NCI-H2081 treated with DMSO at 0.1 percent for 48 hours (cell line): ENCODE measurements at places on chromosomes 12 and 14.
A peak's percentile ranks its signal among the peaks of the same experiment; 100 is the strongest.

- no peak for DNase-seq
Measured at GRCh38 chr14:58941629-58942028, 246.8 kb upstream of the DAAM1 start.

DNA sequence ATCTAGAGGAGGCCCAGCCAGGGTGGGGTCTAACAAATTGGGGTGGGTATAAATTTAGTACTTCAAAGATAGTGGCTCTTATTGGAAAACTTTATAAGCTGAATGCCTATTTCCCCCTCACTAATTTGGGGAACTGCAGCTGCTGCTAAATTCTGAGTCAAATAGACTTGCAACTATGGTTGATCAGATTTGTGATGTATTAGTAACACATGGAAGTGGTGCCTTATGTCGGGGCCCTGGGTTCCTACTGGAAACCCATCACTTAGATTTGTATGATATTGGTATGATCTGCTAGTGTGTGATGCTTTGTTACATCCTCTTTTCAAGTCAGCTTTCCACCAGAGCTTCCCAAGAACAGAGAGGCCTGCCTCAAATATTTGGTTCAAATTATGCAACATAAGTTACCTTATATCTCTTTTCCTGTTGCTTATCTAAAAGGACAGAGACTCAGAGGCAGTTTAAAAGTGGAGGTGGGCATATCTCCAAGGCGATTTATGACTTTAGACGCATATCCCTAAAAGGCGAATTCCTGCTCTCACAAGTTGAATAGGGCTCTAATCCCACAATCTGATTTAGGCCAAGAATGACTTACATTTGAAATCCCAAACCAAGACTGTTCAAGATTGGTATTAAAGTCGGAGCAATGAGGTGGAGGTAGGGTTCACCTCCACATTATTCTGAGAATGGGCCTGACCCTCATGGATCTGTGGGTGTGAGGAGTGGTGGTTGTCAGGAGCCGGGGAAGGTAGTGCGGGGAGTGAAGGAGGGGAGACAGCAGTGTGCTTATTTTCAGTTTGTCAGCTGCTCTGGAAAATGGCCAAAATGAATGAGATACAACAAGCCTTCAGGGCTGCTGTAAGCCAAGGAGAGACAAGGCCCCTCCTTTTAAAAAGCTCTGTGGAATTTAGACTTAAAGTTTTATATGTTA lies 425.8 kb downstream of the RAD51B start:
- no peak for DNase-seq

- no peak for DNase-seq
Measured at GRCh38 chr12:106234449-106234848, 13.4 kb downstream of the CKAP4 start.

- DNase-seq = no peak
Measured at GRCh38 chr12:54051026-54051842, 2.4 kb upstream of the HOXC4 start.

DNA sequence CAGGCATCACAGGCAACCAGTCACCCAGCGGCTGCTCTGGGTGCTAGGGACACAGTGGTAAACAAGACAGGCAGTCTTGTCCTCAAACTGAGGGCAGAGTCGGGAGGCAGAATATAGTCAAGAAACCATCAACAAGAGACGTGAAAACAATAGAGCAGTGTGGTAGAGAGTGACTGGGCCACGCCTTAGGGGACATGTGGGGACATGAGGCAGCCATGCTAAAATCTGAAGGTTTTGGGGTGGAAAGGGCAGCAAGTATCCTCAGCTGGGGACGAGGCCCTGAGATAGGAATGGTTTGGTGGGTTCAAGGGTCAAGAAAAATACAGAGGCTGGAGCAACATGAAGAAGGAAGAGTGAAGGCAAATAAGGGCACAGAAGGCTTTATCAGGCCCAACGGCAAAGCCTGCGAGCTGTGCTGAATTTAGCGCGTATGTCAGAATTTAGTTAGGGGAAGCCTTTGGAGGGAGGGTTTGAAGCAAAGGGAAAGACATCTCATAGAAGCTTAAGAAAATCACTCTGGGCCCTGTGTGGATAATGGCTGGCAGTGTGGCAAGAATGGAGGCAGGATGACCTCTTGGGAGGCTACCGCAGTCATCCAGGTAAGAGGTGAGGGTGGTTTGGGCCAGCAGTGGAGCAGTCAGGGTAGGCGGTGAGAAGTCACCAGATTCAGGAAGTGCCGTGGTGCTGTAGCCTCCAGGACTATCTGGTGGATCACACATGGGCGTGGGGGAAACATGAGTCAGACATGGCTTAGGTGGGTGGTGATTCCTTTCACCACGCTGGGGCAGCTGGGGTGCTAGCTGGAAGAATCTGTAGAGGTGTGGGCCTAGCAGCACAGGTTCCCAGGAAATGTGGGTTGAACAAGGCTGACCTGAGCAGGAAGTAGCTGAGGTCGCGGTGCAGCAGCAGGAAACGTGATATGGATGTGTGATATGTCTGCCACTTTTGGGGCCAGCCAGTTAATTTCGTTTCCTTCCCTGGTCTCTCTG lies 3.0 kb downstream of the EVL start:
- DNase-seq = no peak

DNA sequence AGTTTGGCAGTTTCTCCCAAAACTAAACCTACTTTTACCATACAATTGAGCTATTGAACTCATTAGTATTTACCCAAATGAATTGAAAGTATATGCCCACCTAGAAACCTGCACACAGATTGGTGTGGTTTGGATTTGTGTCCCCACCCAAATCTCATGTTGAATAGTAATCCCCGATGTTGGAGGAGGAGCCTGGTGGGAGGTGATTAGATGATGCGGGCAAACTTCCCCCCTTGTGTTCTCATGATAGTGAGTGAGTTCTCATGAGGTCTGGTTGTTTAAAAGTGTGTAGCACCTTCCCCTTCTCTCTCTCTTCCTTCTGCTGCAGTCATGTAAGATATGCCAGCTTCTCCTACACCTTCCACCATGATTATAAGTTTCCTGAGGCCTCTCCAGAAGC lies 4.0 kb upstream of the KRT6C start:
- no peak for DNase-seq

DNA sequence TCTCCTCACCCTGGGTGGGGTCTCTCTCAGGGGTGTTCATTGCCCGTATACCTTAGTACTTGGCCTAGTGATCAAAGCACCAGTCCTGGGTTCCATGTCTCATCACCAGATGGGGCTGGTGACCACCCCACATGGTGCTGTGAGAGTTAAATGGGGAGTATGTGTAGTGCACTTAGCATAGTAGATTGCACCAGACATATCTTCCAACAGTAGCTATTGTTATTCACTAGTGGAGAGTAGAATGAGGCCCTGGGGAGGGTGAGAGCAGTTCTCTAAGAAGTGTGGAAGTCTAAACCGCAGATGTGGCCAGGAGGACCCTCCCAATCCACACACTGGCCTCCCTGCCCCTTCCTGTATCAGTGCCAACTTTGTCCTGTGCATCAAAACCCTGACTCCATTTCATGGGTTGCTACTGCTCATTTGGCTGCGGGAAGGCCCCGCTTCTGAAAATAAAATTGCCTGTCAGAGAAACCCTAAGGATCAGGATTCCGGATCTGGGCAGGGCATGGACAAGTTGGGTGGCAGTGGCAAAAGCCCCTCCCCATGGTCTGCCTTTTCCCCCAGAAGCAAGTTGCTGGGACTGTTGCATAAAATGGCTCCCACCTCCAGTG lies 4.4 kb downstream of the CD9 start:
- DNase-seq = no peak

GRCh38 chr12:63037746-63038712 lies 103.1 kb upstream of the PPM1H start:
- peak; percentile 86 for DNase-seq

DNA sequence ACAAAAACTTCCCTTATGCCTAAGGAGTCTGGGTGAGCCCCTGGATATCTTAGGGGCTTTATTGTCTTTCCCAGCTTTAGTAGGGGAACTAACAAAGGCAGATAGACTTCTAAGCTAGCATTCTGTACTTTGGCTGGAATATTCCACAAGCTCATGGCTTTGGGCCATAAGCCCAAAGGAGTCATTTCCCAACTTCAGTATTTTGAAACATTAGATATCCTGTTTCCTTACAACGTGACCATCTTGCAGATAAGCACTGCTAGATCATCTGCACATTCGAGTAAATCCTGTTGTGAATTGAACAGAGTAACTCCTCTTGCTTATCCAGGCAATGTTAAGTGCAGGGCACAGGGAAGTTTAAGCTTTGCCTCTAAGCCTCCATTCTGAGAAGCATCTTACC lies 70.6 kb upstream of the ACTN1 start:
- DNase-seq = no peak

DNA sequence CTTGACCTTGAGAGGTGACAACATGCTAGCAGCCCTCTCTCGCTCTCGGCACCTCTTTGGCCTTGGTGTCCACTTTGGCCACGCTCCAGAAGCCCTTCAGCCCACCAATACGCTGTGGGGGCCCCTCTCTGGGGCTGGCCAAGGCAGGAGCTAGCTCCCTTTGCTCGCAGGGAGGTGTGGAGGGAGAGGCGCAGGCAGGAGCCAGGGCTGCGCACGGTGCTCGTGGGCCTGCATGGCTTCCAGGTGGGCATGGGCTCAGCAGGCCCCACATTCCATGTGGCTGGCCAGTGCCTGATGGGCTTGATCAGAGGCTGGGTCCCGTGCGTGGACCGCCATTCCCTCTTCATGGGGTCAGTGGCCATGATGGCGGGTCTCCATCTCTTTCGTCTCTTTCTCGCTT lies 1237.0 kb upstream of the USP15 start:
- DNase-seq = no peak

- no peak for DNase-seq
Measured at GRCh38 chr12:120890963-120891362, 13.2 kb downstream of the SPPL3 start.

DNA sequence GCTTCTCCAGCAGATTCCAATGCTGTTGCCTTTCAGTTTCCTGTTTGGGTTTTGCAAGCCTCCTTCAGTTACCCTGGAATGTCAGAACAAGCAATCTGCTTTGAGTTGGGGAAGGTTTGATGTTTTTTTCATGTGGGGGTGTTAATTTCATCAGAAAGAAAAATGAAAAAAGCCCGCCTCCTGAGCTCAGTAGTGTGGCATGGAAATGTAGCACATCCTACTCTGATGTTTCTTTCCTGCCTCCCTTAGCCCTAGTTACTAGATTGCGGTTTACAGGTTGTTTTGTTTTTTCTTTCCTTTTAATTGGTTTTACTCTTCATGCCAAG lies 22.6 kb downstream of the IFNG-AS1 start:
- DNase-seq = no peak

- no peak for DNase-seq
Measured at GRCh38 chr12:131443019-131444000, 267.6 kb upstream of the SFSWAP start.

GRCh38 chr12:38350342-38351174 lies 34.0 kb downstream of the ALG10B start:
- no peak for DNase-seq

- no peak for DNase-seq
Measured at GRCh38 chr12:13165617-13166041, 30.9 kb upstream of the EMP1 start.

DNA sequence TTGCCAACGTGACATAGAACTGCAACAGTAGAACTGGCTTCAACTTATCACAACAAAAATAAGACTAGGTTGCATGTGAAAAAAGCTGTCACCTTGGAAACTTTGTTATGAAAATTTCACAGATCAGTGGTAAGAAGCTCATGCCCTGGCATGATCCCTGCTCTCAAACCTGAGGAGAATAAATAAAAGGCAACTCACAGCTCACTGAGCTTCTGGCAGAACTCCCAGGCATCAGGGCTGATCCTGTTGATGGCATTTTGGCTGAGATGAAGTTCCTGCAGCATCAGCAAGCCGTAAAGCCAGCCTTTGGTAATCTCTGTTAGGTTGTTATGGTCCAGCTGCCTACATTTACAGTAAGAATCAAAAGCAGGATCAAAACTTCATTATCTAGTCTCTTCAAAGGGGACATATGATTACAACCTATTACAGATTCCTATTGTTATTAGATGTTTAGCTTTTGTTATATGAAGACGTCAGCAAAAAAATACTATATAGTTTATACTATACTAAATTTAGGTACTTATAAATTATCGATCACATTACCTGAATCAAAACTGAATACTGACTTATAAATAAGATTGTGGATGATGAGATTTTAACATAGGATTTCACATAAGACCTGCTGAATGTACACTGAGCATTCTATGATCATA lies 32.0 kb downstream of the LRIG3 start:
- DNase-seq = peak; percentile 81

- no peak for DNase-seq
Measured at GRCh38 chr14:52661314-52661713, 34.0 kb downstream of the ERO1A start.

DNA sequence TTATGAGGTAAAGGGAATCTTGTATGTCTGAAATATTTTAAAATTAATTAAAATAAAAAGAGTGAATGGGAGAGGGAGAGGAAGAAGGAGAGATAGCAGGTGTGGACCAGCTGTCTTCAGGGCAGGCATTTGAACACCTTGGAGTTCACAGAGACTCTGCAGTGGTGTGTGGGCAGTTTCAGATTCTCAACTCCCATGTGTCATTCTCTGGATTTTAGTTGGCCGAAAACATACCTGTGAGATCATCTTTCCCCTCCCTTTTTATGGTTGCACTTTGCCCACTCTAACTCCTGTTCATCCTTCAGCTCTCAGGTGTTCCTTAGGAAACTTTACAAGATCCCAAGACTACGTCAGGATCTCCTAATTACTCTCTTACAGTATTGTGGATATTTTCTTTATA lies 108.1 kb downstream of the ERC1 start:
- DNase-seq = no peak

- no peak for DNase-seq
Measured at GRCh38 chr12:41856228-41856627, 288.4 kb downstream of the GXYLT1 start.

GRCh38 chr14:68379510-68380328 lies 413.1 kb downstream of the ZFP36L1 start:
- DNase-seq = no peak

DNA sequence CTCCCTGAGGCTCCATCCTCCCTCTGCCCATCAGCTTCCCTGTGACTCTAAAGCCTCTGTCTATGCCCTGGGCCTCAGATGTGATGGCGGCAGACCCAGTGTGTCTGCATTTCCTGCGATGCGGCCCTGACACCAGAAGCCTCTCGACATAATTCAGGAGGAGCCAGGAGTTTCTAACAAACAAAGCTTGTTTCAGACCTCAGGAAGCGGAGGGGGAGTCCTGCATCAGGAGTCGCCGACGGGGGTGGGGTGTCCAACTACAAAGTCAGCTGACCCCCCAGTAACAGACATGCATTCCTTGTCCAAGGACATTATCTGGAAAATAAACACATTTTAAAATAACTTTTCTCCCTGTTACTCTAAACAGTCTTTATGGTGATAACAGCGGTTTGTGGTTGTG lies 167.5 kb downstream of the DPF3 start:
- DNase-seq = no peak

- no peak for DNase-seq
Measured at GRCh38 chr12:49582850-49583249, 14.9 kb upstream of the MCRS1 start.

GRCh38 chr14:81187832-81188522 lies 32.8 kb downstream of the GTF2A1 start:
- DNase-seq = no peak

GRCh38 chr12:19498099-19498498 lies 58.8 kb downstream of the AEBP2 start:
- DNase-seq = no peak

DNA sequence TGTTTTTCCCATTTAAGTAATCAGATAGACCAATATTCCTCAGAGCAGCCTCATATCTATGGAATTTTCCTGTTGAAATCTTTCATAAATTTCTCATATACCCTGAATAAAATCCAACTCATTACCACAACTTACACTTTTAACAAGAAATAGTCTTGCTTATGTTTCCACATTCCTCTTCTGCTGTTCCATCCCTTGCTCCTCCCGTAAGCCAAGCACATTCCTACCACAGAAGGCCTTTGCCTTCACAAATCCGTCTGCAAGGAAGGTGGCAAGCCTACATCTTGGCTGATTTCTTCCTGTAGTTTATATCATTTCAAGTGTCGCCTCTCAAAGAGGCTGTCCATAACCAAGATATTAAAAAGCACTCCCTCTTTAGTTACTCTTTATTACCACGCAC lies 127.7 kb downstream of the C12orf50 start:
- DNase-seq = no peak
